ENCODE measurements at places on chromosomes 1 and 21.

DNA sequence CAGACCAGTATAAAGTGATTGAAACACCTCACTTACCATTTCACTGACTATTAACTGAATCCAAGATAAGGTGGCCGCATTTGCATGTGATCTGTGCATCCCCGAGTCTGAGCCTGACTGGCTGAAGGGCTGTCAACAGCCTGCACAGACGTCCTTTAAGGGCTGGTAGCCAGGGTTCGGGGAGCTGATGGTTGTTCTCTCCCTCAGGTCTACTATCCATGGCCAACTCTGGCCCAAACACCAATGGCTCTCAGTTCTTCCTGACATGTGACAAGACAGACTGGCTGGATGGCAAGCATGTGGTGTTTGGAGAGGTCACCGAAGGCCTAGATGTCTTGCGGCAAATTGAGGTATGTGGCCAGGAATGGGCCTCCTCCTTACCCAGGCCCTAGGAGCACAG lies 14.0 kb downstream of the PPIE start:
- no peak for DNase-seq

DNA sequence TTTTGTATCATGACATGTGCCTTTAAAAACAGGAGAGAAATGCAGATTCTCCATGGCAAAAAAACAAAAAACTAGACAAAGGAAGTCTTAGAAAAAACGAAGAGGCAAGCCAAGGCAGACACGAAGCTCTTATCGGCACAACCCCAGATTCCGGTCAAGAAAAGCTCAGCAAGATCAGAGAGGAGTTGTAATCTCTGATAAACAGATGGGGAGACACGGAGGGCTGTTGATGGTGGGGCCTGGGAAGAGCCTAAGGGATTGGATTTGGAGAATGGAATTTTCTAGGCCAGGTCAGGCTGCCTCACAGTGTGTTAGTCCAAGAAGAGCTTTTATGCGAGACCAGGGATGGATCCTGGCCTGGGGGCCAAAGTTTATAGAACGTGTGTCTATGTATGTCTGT lies 96.2 kb upstream of the AKT3 start:
- DNase-seq, result no peak

- no peak for DNase-seq
Observed at GRCh38 chr1:94719926-94720793, 100.0 kb upstream of the SLC44A3 start.

DNA sequence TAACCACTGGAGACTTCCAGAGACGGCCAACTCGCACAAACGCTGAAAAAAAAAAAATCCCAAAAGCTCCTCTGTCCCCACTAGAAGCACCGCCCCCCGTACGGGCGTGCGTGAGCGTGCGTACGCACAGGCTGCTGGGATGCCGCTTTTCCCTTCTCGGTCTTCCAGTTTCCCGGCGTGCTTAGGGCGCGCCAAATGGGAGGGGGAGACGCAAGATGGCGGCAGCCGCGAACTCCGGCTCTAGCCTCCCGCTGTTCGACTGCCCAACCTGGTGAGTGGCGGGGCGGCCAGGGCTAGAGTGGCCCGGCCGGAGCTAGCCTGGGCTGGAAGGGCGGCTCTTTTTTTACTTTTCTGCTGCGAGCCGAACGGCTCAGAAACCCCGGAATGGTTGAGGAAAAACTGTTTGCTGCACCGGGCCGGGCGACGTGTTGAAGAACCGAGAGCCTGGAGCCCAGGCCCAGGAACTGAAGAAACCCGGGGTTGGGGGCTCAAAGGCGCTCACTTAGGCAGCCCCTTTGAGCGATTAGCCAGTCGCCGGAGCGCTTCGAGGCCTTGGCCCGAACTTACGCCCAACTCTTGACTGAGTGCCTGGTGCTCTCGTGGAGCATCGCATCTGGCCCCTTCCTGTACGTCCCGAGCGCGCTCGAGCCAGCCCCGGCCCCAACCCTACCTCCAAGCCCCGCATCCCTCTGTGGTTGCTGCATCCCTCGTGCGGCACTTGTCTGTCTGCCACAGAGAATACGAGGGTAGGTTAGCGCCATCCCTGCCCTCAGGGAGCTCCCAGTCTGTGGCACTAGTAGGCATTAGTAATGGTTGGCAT lies at the start of gene PPP1R8:
Gene PPP1R8 (plus strand): TSS at position 162 of the 820 bp plus-strand sequence. CDS start 54 bp downstream, at position 216.
- peak; percentile 85 for DNase-seq

GRCh38 chr1:116278541-116278866 lies 94.5 kb upstream of the ATP1A1 start:
- no peak for DNase-seq

DNA sequence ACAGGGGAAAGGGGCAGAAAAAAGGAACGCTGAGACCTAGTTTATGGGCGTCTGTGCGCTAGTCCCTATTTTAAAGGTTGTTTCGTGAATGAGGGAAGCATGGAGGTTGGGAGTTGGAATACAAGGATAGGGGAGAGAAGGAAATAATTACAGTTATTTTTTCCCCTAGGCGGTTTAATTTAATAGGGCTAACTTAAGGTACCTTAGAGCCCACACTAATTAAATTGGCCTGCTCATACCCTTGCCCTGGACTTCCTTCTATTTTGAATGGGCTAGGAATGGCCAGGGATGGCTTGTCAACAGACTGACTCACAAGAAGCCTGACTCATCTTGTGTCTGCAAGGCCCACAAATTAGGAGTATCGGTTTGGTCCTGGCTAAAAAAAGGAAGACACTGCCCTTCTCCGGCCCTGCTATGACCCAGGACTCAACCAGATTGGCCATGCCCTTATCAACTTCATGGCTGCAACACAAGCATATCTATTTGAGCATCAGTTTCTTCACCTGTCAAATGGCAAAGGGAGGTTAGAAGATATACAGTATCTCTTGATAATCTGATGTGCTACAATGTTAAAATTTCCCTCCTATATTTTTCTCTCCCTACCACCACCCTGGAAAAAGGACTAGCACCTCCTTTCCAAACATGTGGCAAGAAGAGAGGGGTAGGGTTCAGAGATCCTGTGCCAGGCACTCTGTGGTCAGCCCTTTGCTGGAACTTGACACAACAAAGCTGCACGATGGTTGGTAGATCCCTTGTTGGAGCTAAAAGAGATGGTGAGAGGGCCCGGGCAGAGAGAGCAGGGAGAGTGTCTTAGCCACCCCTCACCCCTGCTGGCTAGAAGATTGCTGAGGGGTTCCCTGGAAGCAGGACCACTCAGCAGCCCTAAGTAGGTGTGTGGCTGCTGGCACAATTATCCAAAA lies 2.2 kb upstream of the SSBP3 start:
- no peak for DNase-seq

- DNase-seq, result no peak
Observed at GRCh38 chr1:166819974-166820373, 19.3 kb upstream of the POGK start.

GRCh38 chr1:231786126-231786525 lies 159.5 kb downstream of the DISC1 start:
- no peak for DNase-seq

DNA sequence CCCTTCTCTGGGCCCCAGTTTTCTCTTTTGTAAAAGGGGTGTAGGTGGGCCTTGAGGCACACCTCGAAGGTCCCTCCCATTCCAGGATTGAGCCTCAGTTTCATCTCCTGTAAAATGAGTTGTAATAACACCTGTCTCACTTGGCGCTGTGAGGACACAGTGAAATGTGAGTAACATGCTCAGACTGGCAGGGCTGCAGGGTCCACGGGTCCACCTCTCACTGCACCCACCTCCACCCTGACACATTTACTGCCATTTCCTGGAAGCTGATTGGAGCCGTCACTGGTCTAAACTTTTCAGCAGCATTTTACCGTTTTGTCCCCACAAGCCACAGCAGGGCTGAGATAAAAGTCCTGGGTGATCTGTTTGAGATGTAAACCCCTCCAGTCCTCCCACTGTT lies 398.0 kb downstream of the PTPRU start:
- no peak for DNase-seq

GRCh38 chr1:210801501-210801900 lies 332.4 kb downstream of the KCNH1 start:
- no peak for DNase-seq

DNA sequence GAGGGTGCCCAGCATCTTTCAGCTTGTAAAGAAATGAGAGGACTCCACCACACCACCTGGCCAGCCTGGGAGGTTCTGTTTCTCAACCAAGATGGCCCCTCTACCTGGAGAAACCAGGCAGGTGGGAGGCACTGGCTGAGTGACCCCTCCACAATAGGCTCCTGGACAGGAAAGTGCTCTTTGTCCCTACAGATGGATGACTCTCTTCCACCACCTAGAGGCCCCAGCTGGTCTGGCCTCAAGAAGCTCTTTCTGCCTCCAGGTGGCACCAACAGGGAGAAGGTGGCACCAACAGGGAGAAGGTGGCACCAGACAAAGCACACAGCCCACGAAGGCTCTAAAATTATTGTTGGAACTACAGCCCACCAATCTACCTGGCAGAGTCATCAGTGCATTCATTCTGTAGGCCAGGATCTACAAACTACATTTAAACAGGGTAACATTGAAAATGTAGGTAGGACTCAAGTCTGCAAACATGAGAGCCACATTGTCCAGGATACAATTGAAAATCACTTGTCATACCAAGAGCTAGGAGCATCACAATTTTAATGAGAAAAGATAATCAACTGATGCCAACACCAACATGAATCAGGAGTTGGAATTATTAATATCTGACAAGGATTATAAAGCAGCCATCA lies 14.4 kb downstream of the TMPRSS3 start:
- no peak for DNase-seq

GRCh38 chr21:41767606-41768436 lies 969 bp upstream of the RIPK4 start:
- DNase-seq, result no peak

DNA sequence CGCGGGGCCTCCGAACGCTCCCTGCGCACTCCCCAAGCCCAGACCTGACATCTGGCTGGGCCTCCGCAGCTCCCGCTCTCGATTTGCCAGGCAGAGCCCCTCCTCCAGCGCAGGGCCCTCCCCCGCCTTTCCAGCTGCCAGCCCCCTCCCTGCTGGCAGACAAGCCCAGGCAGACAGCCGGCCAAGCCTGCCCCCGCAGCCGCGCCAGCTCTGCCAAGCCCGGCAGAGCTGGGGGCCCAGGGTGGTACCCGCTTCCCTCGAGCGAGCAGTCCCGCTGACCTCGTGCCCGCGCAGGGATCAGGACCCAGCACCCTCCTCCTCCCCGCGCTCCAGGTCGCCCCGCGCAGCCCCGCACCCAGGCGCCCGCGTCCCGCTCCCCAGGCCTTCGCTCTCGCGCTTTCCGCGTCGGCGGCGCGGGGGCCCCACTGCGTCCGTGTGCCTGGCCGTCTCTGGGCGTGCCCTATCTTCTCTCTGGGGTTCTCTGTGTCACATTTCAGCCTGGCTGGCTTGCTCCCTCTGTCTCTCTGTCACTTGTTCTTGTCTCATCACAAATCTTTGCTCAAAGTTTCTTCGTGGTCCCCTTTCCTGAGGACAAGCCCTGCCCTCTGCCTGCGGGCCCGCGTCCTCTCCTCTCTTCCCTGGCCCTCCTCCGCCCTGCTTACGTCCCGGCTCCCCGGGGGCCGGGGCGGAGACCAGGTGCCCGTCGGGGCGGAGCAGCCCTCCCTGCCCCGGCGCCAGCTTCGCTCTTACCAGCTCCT lies 580 bp downstream of the INKA2 start:
- peak; percentile 83 for DNase-seq

GRCh38 chr21:34808569-34809204 lies 139.9 kb downstream of the CLIC6 start:
- DNase-seq, result no peak

All from occipital lobe (tissue), 3 donors.